ENCODE measurements at places on chromosomes 13 and 19. TPM values are rescaled to one million over a fixed set of nuclear protein-coding genes. Genes with fewer than 3 reads are reported as not detected.

Gene ACP4
- not detected for total RNA-seq

DNA sequence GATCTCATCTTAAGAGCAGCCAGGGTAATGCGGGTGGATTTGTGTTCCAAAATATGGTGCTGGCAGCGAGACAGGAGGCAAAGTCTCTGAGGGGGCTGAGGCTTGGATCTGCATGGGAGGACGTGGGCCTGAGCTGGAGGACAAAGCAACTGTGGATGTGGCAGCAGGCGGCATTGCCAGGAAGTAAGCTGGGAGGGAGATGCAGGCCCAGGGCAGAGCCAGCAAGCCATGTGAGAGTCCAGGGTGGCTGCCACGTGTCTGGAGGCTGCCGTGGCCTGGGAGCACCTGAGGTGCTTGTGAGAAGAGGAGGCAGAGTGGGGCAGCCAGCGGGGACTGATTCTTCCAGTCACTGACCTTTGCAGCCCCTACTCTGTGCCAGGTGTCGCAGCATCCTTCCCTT lies 52.0 kb downstream of the DPF1 start:
- no peak for DNase-seq

GRCh38 chr19:50794876-50795663 lies 4.9 kb downstream of the ACP4 start:
- no peak for DNase-seq

GRCh38 chr13:42345367-42345766 lies 73.4 kb downstream of the AKAP11 start:
- no peak for DNase-seq

GRCh38 chr19:43620061-43621001 lies 902 bp upstream of the ZNF428 start:
- no peak for DNase-seq

DNA sequence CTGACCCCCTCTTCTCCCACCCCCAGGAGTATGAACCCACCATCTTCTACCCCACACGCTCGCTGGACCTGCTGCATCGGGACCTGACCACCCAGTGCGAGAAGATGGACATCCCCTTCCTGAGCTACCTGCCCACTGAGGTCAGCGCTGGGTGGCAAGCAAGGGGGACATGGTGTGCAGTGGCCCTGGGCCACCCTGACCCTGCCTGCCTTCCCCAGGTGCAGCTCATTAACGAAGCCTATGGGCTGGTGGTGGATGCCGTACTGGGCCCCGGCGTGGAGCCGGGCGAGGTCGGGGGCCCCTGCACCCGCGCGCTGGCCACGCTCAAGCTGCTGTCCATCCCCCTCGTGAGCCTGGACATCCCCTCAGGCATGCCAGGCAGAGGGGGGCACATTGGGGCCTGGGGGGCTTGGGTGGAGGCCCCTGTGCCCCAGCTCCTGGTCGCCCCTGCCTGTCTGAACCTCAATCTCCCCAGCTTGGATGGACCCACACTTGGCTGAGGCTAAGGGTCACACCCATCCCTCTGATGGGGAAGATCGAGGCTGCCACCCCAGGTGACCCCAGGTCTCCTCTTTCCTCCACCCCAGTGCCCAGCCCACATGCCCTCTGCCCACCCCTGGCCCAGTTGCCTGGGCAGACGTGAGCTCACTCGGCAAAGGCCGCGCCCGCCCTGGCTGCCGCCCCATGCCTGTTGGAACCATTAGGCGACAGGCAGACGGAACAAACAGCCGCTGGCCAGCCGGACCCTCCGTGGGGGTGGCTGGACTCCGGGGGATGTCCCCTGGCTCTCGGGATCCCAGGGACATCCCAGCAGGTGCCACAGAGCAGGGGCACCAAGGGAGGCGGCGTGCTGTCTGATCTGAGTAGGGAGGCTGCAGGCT lies 2.5 kb upstream of the CILP2 start:
- DNase-seq: no peak

GRCh38 chr13:71255633-71256032 lies 611.4 kb downstream of the DACH1 start:
- no peak for DNase-seq

DNA sequence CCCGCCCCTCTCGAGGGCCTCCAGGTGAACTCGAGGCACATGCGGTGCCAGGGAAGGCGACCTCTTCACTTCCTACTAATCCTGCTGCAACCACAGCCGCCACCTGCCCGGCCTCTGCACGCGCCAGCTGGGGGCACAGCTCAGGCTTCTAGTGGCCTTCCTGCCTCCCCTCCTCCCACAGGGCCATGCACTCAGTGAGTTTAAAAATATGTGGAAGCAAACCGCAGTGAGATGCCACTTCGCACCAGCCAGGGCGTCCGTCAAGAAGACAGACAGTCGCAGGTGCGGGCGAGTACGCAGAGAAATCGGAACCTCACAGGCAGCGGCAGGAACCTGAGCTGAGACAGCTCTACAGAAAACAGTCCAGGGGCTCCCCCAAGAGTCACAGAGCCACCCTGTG lies 10.4 kb downstream of the LMNB2 start:
- peak; percentile 56 for DNase-seq

DNA sequence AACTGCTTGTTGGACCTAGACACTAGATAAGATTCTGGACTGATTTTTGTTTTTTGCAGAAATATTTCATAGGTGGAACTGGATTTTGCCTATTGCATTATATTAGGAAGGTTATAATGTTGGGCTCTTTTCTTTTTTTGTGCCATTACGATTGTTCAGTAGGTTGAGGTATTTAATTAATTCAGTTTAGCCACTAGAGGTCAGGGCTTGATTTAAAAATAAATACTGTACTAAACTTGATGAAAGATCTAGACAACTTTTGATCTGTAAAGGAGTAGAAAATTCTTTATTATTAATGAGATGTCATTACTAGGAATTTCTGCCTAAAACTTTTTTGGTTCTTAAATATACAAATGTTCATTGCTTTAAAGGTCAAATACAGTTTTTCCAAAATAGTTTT lies 15.2 kb upstream of the SUPT20H start:
- DNase-seq: no peak

- no peak for DNase-seq
Observed at GRCh38 chr19:15666186-15666585, 6.7 kb upstream of the CYP4F12 start.
